ENCODE measurements at places on chromosomes 16 and 17.

- DNase-seq: peak; percentile 42
Observed at GRCh38 chr16:49876716-49877129, 20.8 kb upstream of the ZNF423 start.

GRCh38 chr16:74583926-74584666, 22.8 kb downstream of the GLG1 start:
- DNase-seq: no peak

DNA sequence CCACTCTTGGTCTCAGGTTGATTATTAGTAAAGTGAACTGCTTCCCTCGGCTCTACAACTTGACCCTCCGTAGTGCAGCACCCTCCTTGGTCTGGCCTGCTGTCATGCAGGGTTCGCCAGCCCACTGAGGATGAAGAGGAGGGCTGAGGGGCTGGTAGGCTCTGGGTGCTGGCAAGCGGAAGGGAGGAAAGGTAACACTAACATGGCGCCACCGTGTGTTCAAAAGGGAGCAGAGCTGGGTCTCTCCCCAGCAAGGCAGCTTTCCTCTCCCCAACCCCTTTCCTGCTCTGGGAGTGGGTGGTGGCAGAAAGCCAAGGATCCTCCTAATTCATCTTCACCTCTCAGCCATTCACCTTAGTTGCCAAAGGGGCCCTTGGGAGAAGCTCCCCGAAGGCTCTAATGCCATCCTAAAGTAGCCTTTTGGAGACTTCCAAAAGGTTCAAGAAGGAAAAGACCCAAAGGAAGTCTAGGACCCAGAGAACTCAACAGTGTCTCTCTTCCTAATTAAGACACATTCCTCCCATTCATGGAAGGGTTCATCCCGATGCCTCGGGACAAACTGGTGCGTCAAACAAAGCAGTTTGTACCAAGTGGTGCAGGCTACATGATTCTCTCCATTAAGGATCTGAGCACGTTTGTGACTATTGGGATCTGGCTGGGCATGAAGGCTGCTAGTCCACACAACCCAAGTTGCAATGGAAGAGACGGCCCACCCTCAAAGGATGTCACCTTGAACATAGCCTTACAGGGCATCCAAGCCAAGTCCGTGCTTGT, 90.8 kb upstream of the TOB1 start:
- peak; percentile 60 for DNase-seq

GRCh38 chr17:42872251-42872965, 21.4 kb downstream of the AOC3 start:
- no peak for DNase-seq

- DNase-seq: no peak
Observed at GRCh38 chr16:70675851-70676513, 9.9 kb downstream of the MTSS2 start.

- no peak for DNase-seq
Observed at GRCh38 chr17:64250233-64250835, 12.7 kb downstream of the TEX2 start.

GRCh38 chr16:22347100-22347820, 27.2 kb downstream of the CDR2 start:
- DNase-seq: no peak

DNA sequence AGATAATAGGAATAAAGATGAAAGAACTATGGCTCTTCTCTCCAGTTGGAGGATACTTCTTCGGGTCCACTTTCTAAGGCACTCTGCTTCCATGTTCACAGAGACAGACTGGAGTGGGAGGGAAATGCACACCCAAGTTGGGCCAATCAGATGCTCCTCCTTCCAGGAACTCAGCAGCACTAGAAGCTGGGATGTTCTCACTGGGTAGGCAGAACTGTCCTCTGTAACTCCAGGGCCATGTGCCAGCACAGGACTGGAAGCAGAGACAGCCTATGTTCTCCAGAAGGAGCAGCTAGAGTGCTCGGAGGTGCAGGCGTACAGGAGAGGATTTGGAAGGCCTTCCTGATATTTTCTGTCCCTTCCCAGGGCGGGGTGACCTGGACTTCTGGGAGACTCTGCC, 49.9 kb upstream of the SREBF1 start:
- DNase-seq: no peak

DNA sequence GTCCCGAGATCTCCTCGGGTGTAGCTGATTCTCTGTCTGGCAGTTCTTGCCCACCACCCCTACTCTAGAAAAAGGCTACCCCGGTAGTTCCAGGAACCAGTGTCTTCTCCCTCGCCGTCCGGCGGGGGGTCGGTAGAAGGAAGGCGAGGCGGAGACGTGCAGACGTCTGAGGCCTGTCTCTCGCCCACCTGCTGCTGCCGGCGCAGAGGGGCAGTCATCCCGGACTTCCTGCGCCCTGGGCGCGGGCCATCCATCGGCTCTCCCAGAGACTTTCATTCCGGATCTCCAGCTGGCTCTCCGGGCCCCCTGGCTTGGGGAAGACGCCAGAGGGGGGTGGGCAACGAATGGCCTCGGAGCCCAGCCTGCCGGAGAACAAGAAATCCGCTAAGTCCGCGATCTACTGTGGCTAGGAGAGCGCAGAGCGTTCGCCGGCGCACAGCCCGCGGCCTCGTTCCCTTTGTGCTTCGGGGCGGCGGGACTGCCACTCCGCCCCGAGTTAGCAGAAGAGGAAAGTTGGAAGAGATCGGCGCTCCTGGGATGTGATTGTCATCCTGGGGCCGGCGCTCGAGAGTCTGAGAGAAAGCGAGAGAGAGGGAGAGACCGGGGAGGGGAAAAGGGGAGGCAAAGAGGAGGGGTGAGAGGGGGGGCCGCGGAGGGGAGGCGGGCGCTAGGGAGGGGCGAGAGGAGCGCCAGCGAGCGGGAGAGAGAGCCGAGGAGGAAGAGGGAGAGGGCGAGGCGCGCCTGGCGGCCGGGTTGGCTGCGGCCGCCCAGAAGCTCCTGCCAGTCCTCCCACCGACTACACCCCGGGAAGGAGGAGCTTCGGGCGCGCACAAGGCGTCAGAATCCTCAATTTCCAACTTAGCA, at the start of gene IRX5:
IRX5 (plus strand) TSS at position 861 of the 864 bp plus-strand sequence. CDS start 334 bp downstream, outside the sequence.
- peak; percentile 41 for DNase-seq

GRCh38 chr16:35425270-35425669, 1965.9 kb downstream of the TP53TG3F start:
- no peak for DNase-seq

GRCh38 chr16:74111456-74111982, 185.1 kb upstream of the PSMD7 start:
- no peak for DNase-seq

DNA sequence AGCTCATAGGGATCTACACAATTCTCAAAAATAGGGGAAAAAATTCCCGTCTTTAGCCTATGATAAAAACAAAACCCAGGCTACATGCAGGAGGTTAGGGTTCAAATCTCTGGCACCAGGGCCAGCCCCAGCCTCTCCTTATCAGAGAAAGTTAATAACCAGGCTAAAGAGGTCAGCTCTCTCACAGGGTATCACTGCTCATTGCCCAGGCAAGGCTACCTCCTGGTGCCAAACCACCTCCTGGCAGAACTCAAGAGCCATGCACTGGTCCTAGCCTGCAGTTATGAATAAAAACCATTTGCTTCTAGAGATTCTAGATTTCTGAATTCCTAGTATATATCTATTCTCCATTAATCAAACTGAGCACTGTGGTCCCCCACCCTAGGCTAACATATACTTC, 65.8 kb downstream of the CREBBP start:
- DNase-seq: no peak

GRCh38 chr17:2709183-2709661, 2.3 kb downstream of the CLUH start:
- DNase-seq: no peak

DNA sequence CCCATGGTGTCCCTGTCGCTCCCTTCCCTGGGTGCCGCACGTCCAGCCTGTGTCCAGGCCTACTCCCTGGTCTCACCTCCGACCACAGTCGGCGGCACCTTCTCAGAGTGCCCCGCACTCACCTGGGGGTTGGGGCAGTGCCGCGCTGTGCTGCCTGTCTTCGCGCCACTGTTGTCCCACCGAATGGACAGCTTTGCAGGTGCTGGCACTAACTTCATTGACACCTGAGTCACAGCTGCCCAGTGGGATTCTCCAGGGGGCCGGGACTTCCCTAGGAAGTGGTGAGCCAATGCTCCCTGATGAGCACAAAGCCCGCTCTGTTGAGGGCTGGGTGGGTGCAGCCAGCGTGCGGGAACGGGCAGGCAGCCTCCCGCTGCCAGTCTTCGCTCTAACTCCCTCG, 24.3 kb upstream of the DBNDD1 start:
- no peak for DNase-seq

- no peak for DNase-seq
Observed at GRCh38 chr16:14275934-14276333, 204.8 kb downstream of the MRTFB start.

DNA sequence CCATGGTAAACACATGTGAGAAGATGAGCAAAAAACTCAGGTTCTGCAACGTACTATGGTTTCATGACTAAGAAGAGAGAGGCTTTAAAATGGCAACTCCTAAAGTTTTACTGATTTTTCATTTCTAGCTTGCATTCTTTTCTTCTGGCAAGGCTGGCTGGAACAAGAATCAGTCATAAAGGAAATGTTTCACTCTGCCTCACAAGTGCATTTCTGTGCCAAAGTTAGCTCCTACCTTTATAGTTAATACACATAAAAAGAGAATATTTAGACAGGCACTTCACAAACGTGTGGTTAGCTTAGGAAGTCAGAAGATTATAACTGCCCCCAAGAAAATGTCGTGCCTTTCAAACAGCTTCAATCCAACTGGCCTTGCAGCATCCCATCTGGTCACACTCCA, 417.1 kb upstream of the CDH11 start:
- DNase-seq: no peak

DNA sequence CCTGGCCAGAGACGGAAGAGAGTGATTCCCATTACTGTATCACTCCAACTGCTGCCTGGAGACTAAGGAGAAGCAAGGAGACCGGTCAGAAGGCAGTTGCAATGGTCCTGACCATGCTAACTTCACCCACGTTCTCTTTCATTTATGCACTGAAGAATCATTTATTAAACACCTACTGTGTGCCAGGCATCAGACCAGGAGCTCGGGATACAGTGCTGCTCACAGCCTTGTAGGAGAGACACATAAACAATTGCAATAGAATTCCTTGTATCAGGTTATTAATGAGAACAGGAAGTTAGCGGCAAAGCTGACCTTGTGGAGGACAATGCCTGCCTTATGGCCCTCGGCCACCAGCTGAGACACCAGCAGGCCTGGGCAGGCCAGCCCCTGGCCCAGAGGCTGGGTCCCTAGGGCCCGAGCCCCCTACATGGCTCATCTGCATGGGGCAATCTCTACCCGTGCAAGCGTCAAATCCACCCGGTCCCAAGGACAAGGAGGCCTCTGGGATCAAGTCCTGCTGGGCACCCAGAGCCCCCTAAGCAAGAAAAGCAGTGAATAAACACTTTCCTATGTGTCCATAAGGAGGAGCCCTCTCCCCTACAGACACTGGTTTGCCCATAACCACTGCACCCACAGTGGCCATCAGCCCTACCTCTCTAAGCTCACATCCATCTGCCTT, 8.6 kb upstream of the ENPP7 start:
- no peak for DNase-seq

DNA sequence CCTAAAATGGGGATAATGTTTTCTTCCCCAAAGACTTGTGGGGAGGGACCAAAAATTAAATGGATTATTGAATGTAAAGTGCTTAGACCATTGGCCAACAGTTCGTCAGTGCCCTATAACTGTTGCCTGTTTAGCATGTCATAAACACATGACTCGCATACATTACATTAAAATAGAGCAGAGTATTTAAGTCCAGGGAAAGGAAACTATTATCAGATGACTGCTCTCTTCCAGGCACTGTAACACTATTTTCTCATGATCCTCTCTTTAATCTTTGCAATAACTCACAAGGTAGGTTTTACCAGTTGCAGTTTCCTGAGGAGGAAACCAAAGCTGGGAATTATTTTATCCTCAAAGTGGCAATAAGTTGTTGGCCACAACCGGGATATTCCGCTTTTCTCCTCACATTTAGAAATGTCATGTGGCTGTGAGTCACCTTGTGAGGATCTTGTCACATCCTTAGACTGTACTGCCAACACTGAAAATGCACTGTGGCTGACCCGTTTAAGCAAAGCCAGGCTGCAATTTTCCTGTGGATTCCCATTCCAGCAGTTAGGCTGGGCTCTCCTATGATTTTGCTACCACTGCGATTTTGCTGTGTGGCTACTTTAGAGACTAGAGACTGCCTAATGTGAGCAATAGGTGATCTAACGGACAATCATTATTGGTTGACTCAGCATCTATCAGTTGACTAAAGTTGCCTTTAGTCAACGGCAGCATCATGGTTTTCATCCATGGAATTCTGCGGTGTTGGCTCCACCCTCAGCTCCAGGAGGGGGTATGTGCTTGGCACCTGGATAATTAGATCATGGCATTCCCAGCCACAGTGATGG, 58.3 kb upstream of the DHX40 start:
- DNase-seq: no peak

GRCh38 chr17:68567035-68567434, 34.1 kb downstream of the FAM20A start:
- no peak for DNase-seq

- no peak for DNase-seq
Observed at GRCh38 chr17:55969562-55970324, 183.5 kb upstream of the ANKFN1 start.

GRCh38 chr17:63278728-63279442, 167.2 kb downstream of the CYB561 start:
- DNase-seq: no peak

Data from stimulated activated CD4-positive, alpha-beta T cell treated with anti-CD3 and anti-CD28 coated beads, Interleukin-1b, Interleukin-23, amount 100 ng/mL, for 48 hours (primary cell).